SJSA1 (cell line): ENCODE measurements at places on chromosomes 5 and 9. TPM values are rescaled to one million over a fixed set of nuclear protein-coding genes. Genes with fewer than 3 reads are reported as not detected.

Gene PRR16
- 10.3 and 16.0 TPM in 2 replicates for total RNA-seq

Gene CNOT8
- 87.9 and 102 TPM in 2 replicates for total RNA-seq

Gene NR4A3
- total RNA-seq, result 0.24 TPM in 1 of 2 replicates, not detected in the other

Gene SLC34A3
- not detected in 2 replicates for total RNA-seq

DNA sequence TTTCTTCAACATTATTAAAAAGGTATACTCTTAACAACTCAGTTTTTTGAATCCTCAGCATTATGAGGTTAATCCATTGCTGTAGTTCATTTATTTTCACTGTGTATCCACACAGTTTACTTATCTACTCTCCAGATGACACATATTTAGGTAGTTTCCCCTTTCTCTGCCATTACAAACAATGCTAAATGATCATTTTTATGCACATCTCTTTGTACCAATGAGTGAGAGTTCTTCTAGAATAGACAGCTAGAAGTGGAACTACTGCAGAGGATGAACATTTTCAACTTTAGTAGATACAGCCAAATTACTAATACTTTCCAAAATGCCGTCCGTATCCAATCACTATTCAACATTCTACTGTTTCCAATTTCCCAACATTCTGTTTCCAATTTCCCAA, 11.5 kb downstream of the AFF4 start:
- peaks cover 14% of the 10 kb centered on the region for H3K4me1 ChIP-seq
- no peaks in the 10 kb centered on the region for H3K27me3 ChIP-seq
- no peak overlapping the region for H3K4me3 ChIP-seq
- DNase-seq, result no peak

DNA sequence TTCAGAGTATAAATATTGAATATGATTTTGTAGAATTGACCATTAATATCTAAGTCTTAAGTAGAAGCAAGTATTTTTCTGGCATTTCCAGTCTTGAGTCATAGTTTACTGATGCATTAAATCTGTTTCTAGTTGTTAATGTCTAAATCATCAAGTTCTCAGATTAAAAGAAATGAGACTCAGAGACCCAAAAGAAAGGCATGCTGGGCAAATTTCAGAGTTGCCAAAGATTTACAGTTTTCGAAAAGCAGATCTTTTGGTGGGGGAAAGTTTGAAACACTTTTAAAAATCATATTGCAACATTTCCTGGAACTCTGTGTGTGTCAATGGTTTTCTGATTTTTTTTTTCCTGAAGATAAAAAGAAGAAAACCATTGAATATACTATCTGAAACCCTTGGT, 60.9 kb downstream of the ANKRD55 start:
- DNase-seq, result no peak
- H3K36me3 ChIP-seq, result no peaks in the 10 kb centered on the region
- H3K27ac ChIP-seq, result no peak overlapping the region
- no peaks in the 10 kb centered on the region for H3K27me3 ChIP-seq
- peaks cover 42% of the 10 kb centered on the region for H3K4me1 ChIP-seq
- no peak overlapping the region for H3K4me3 ChIP-seq

- no peak for DNase-seq
- H3K36me3 ChIP-seq, result no peaks in the 10 kb centered on the region
- H3K27me3 ChIP-seq, result no peaks in the 10 kb centered on the region
- no peak overlapping the region for H3K27ac ChIP-seq
- no peaks in the 10 kb centered on the region for H3K4me1 ChIP-seq
These were observed 36.3 kb upstream of the GFPT2 start for GRCh38 chr5:180389252-180390101.

DNA sequence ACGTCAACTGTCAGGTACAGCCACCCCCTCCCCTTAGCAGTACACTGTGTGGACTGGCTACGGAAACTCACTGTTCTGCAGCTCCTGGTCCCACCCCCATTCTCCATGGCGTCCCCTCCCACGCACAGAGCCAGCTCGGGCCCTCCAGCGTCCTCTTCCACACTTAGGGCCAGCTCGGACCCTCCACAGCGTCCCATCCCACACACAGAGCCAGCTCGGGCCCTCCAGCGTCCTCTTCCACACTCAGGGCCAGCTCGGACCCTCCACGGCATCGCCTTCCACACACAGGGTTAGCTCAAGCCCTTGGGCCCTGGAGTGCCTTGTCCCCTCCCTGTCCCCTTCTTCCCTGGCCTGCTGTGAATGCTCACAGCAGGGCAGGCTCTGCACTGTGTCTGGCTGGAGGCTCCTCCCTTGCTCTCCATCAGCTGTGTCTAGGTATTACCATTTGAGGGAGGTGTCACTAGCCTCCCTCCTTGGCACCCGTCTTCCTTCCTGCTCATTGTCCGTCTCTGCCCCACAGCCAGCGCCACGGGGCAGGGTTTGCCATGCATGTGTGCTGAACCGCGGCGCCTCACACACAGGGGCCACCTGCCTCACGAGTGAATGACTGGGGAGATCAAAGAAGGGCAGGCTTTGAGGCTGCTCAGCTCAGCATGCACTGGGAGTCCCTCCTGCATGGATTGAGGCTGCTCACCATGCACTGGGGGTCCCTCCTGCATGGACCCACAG, 78.5 kb upstream of the CACNA1B start:
- no peak for DNase-seq
- H3K36me3 ChIP-seq, result peaks cover 36% of the 10 kb centered on the region
- H3K27ac ChIP-seq, result no peak overlapping the region
- H3K4me3 ChIP-seq, result no peak overlapping the region

DNA sequence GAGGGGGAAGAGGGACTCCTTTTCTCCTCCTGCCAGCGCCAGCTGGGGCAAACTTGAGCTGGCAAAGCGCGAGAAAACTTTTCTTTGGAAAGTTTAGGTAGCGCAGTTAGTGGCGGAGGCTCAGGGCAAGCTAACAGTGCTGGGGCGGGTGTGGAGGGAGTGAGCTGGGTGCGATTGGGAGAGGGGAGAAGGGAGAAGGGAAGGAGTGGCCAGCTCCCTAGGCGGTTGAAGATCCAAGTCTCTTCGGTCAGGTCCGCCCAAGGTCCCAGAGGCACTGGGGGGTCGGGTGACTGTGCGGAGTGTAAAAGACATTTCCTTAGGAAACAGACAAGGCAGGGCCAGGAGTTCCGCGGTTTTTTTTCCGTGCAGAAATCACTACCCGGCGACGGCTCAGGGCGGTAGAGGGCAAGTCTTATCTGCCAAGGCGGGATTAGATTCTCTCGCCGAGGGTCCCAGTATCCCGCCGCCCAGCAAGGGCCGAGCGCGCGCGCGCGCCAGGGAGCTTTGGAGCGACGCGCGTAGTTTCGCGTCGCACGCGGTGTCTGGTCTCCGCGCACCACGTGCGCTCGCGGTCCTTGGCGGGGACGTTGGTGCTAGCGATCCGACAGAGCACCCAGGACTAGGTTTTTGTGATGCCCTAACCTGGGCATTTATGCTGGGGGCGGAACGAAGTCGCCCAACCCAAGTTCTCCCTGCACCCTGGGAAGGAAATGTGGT, 33.6 kb upstream of the NFIB start:
- H3K36me3 ChIP-seq, result no peaks in the 10 kb centered on the region
- H3K27ac ChIP-seq, result no peak overlapping the region
- H3K4me3 ChIP-seq, result no peak overlapping the region
- H3K27me3 ChIP-seq, result no peaks in the 10 kb centered on the region

GRCh38 chr9:19306568-19306967, 73.5 kb downstream of the RPS6 start:
- no peaks in the 10 kb centered on the region for H3K27me3 ChIP-seq
- no peaks in the 10 kb centered on the region for H3K36me3 ChIP-seq
- H3K4me3 ChIP-seq, result no peak overlapping the region

DNA sequence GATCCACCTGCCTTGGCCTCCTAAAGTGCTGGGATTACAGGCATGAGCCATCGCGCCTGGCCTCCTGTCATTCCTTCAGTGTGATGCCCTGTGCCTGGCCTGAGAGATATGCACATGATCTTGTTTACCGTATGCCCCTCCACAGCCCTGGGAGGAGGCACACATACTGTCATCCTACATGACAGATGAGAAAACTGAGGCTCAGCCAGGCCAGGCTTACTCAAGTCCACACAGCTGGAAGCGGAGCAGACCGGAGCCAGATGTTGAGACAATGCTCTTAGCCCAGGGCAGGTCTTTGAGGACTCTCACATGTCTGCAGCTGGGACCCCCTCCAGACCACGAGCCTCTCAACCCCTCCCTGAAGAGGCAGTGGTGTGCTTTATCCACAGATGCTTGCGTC, 38.7 kb upstream of the SH3PXD2B start:
- no peaks in the 10 kb centered on the region for H3K4me1 ChIP-seq
- peaks cover 15% of the 10 kb centered on the region for H3K27me3 ChIP-seq
- H3K4me3 ChIP-seq, result no peak overlapping the region
- no peaks in the 10 kb centered on the region for H3K36me3 ChIP-seq

- no peak overlapping the region for H3K4me3 ChIP-seq
- no peaks in the 10 kb centered on the region for H3K27me3 ChIP-seq
- H3K4me1 ChIP-seq, result no peaks in the 10 kb centered on the region
These were observed 196.3 kb downstream of the ZNF462 start for GRCh38 chr9:107059220-107059619.

GRCh38 chr9:14846871-14847311, 63.3 kb downstream of the FREM1 start:
- DNase-seq, result peak; percentile 56
- no peak overlapping the region for H3K4me3 ChIP-seq
- H3K27me3 ChIP-seq, result no peaks in the 10 kb centered on the region
- H3K27ac ChIP-seq, result no peak overlapping the region
- H3K4me1 ChIP-seq, result no peaks in the 10 kb centered on the region

- H3K27ac ChIP-seq, result peak overlapping the region; percentile 46
- DNase-seq, result no peak
- H3K4me3 ChIP-seq, result no peak overlapping the region
- H3K27me3 ChIP-seq, result no peaks in the 10 kb centered on the region
- no peaks in the 10 kb centered on the region for H3K36me3 ChIP-seq
These were observed 294.5 kb downstream of the ARHGAP26 start for GRCh38 chr5:143064676-143065075.

DNA sequence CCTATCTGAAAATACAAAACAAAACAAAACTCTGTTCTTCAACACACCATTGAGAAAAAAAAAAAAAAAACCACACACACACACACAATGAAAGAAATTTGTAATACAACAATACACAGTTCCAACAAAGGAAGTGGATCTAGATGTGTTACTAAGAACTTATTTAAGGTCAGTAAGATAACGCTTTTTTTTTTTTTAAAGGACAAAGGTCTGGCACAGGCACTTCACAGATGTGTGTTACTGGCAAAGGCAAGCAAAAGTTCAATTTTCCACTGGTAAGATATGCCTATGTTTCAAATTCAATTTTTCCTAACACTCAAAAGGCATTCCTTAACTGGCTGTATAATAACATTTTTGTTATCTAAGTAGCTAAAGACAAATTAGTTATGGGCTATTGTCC, 3.6 kb downstream of the RFK start:
- DNase-seq, result no peak
- H3K4me3 ChIP-seq, result no peak overlapping the region
- peaks cover 49% of the 10 kb centered on the region for H3K36me3 ChIP-seq

DNA sequence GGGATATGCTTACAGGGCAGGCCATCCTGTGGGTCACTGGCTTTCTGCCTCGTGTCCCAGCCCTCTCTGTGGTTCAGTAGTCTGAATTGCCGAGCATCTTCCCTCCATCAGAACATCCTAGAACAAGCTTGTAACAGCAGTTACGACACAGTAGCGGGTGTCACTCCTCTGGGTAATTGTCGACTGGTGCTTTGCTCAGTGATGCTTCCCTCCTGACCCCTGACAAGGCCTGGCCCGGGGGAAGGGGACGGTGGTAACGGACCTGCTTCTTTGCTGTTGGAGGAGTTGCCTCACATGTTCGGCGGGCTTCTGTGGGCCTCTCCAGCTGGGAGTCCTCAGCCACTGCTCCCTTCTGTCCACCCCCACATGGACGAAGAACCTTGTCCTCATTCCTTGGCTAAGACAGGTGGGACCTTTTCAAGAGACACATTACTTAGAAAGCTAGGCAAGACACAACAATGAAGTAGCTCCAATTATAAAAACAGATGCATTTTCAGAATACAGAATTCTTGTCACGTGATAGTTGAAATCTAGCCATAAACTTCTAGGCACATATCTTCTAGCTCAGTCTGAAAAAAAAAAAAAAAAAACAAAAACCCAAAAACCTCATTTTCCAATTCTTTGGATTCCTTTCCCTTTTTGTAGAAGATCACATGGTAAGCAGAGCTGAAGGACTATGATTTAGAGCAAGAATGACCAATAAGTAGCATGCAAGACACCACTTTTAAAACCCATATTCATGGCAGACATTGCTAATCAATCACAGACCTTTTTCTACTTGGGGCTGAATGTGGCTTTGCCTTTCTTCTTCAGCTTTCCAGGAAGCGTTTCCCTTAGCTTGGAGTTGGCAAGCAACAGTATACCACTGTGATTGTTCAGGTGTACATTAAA, 25.0 kb downstream of the HMCN2 start:
- H3K27ac ChIP-seq, result no peak overlapping the region
- peaks cover 5% of the 10 kb centered on the region; the same call in 1 of the 2 replicates for H3K27me3 ChIP-seq
- no peak for DNase-seq
- no peaks in the 10 kb centered on the region for H3K4me1 ChIP-seq
- no peak overlapping the region for H3K4me3 ChIP-seq

DNA sequence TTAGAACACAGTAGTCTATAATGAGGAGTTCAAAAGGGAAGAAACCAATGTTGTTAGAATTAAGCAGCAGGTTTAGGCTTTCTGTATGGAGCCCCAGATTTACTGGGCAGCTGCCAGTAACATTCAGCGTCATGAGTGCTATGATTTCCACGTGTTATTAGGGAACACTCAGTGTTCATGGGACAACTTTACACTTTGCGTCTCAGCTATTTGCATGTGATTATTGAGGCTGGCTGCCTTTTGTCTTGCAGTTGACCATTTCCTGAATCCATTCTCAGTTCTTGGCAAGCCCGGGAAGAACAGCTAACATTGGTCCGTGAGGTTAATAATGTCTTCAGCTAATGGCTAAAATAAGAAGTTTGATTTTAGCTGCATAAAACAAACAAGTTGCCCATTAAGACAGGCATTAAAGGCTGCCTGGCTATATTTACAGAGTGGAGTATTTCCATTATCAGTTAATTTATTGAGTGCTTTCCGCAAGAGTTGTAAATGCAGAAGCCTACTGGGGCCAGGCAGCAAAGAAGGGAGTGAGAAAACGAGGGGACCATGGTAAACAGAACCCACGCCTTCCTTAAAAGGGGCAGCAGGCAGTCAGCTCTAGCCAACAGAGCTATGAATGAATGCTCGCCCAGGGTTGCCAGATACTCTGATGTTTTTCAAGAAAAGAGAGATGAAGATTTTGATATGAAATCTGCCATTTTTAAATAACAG, 120.9 kb downstream of the PIP5K1B start:
- H3K27ac ChIP-seq, result no peak overlapping the region
- H3K27me3 ChIP-seq, result peaks cover 8% of the 10 kb centered on the region; the same call in 1 of the 2 replicates
- no peaks in the 10 kb centered on the region for H3K4me1 ChIP-seq
- no peak overlapping the region for H3K4me3 ChIP-seq

DNA sequence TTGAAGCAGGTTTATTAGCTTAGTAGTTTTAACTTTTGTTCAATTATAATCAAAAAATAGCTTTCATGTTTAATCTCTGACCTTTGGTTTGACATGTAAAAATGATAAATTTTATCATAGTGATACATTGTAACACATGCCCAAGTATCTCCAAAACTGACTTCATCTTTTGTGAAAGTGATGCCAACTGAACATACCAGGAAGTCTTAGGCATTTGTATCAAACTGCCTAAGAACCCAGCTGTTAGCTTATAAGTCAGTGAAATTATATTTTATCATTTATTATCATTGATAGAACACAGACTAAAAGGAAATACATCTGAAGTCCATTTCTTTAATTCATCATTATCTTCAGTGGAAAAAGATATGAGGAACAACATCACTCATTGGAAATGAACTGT, 39.1 kb downstream of the NIPBL start:
- DNase-seq, result no peak
- H3K4me1 ChIP-seq, result no peaks in the 10 kb centered on the region
- no peak overlapping the region for H3K4me3 ChIP-seq
- no peaks in the 10 kb centered on the region for H3K36me3 ChIP-seq
- no peak overlapping the region for H3K27ac ChIP-seq
- no peaks in the 10 kb centered on the region for H3K27me3 ChIP-seq
